ENCODE measurements at places on chromosomes 6 and 20.
A peak's percentile ranks its signal among the peaks of the same experiment; 100 is the strongest.

DNA sequence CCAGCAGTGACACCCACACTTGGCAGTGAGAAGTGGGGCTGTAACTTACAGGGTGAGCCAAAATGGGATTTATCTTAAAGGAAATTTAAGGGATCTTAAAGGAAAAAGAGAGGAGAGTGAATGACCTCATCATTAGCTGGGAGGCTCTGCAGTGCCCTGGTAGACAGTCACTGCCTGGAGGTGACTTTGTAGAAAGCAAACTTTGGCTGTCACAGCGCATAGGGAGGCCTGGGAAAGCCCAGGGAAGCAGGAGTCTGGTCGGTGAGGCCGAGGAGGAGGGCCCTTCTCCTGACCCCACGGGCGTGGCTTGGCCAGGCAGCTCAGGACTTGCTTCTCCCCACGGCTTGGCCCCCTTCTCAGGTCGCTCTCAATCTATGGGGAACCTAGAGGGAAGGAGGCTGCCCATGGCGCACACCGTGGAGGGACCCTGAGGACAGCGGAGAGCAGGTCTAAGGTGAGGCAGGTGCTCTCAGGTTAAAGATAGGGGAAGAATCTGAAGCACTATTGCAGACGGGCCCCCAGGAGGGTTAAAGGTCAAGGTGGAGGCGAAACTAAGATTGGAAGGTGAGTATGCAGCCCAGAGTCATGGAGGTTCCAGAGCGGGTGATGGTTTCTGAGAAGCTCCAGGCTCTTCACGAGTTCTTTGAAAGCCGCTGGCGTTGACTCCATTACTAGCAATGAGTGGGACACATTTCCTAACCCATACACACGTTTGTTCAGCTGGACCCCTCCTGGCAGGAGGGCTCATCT, 15.6 kb upstream of the RIPK1 start:
- DNase-seq = no peak

DNA sequence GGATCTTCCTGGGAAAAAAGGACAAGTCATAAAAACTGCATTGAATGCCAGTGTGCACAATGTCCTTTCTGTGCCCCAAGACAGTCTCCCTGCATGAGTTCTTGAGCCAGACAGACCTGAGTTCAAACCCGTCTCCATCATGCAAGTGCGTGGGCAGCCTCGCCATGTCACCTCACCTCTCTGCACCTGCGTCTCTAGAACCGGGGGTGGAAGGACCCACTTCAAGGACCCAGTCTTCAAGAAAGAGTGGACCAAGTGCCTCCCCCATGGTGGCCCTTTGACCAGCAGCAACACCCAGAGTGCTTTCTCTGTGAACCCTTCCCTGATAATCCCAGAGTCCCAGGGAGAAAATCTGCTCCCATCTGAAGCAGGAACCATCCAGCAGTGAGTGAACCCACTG, 23.5 kb upstream of the ANGPT4 start:
- no peak for DNase-seq

- no peak for DNase-seq
Measured at GRCh38 chr6:103081876-103082630, 1688.5 kb downstream of the GRIK2 start.

DNA sequence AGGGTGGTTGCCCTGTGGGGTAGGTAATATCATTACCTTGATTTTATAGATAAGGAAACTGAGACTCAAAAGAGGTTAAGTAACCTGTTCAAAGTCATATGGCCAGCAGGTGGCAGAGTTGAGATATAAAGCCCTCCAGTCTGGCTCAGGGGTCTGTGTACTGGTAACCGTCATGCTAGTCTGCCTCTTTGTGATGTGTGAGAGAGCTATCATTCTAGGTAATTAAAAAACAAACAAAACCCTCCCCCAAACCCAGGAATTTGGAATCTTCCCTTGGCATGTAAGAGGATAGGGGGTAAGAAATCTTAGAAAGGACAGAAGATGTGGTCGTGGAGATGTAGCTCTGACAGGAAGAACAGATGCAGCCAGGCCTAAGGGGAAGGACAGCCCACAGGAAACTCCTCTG, 206.0 kb downstream of the CDC5L start:
- DNase-seq = peak; percentile 74

- no peak for DNase-seq
Measured at GRCh38 chr20:44543358-44543757, 21.5 kb upstream of the SERINC3 start.

Measured in NCI-H748 treated with DMSO at 0.1 percent for 48 hours (cell line).